ENCODE measurements at places on chromosomes 5 and 9.

DNA sequence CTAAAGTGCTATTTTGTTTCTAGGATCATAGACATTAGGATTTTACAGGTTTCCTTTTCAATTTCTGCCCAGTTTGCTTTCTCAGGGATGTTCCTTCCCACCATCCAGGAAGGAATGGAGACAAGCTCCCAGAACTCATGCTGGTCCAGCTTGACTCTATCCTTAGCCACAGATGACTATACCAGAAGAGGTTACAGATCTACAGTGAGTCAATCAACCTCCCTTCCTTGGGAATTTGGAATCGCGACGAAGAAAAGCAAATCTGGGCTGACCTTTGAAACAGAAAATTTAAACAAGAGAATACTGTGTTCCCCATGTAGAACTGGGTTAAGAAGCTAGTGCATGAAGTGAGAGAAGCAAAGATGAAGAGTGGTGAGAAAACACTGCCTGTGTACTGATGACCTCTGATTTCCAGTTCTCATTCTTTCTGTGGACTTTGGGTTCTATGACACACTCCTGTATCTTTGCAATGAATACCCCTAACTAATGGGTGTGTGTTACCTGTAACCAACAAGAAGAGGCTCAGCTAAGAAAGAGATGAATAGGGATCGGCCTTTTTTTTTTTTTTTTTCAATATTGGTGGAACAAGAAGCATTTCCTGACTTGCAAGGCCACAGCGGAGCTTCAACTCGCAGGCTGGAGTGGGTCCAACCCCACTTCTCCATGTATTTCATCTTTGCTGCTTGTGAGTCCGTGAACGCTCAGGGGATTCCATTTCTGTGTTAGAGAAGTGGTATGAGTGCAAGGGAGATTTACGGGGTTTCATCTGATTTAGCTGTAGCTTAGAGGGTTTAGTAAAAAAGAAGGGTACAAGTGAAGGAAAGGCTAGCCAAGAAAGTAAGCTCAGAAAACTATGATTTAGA lies 563.9 kb upstream of the CLINT1 start:
- no peak for DNase-seq

DNA sequence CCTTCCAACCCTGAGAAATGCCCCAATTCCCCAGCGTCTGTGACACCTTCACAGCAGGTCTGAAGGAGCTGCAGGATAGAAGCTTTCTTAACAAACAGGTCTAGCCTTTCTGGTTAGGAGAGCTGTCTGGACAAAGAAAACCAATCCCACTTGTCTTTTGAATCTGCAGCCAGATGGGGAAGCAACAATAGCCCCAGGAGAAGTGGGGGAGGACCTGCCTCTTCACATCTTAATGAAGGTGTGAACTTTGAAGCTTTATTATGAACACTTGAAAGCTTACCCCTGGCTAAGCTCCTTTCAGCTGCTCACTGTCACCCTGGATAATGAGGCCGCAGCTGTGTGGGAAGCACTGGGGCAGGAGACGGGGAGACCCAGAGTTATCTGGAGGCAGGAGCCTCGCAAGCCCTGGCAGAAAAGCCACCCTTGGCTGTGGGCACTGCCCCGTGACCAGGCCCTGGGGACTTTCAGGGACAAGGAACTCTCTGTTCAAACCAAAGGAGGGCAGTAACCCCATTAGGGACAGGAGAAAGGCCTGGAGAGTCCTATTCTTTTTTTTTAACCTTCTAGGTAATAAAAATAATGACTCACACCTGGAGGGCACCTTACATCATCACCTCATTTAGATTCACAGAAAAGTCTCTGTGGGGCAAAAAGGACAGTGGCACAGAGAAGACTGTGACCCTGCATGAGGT lies 151.8 kb upstream of the RAD23B start:
- DNase-seq, result no peak

- DNase-seq, result no peak
Observed at GRCh38 chr9:135649508-135649907, 10.2 kb upstream of the GLT6D1 start.

GRCh38 chr5:125113328-125113727 lies 366.9 kb upstream of the ZNF608 start:
- no peak for DNase-seq

DNA sequence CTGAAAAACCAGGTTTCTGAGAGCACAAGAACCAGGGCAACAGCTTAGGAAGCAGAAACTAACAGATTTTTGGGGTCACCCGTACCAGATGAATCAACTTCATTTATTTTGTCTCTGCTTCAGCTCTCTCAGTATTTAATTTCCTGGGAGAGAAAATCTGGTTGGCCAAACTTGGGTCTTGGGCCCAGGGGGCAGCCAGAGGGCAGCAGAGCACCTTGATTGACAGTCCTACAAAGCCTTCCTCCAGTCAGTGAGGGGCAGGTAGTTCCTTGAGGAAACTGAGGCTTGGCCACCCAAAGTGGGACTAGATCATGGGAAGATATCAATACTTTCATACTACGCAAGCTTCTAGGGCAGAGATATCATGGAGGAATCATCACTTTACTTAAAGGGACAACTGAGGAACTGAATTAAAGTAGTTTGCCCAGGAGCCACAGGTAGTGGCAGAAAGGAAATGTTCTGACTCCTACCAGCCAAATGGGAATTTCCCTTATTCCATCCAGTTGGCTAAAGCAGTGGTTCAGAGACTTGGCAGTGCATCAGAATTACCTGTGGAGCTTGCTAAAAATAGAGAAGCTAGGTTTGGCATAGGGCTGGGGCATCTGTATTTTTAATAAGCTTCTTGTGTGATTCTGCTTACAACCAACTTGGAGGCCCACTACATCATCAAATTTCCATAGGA lies 21.5 kb upstream of the ARHGAP26 start:
- DNase-seq, result no peak

GRCh38 chr9:68974431-68974830 lies 39.5 kb downstream of the PRKACG start:
- no peak for DNase-seq

- no peak for DNase-seq
Observed at GRCh38 chr9:3735251-3735650, 209.4 kb upstream of the RFX3 start.

DNA sequence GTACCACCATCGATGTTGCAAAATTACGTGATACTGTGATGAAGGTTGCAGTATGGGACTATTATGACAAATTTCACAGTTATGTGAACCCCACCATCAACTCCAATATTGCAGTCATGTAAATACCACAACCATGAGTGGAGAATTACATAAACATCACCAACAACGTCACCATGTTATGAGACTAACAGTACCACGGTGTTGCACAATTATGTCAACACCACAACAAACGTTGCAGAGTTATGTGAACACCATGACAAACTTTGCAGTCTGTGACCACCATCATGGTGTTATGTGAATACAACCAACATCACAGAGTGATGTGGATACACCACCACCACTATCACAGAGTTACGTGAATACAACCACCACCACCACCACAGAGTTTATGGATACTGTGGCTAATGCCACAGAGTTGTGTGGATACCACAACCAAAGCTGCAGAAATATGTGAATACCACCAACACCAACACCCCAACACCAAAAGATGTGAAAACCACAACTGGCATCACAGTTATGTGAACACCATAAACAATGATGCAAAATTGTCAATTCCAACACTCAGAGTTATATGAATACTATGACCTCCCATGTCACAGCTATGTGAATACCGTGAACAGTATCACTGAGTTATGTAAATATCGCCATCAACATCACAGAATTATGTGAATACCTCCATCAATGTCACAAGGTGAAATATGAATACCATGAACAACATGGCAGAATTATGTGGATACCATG lies 62.4 kb downstream of the SHC3 start:
- DNase-seq, result peak; percentile 77
